Peyer's patch (tissue), 4 donors: ENCODE measurements at places on chromosomes 3 and 15.

- no peak for DNase-seq
Measured at GRCh38 chr3:159982442-159982974, 6.1 kb upstream of the IL12A start.

DNA sequence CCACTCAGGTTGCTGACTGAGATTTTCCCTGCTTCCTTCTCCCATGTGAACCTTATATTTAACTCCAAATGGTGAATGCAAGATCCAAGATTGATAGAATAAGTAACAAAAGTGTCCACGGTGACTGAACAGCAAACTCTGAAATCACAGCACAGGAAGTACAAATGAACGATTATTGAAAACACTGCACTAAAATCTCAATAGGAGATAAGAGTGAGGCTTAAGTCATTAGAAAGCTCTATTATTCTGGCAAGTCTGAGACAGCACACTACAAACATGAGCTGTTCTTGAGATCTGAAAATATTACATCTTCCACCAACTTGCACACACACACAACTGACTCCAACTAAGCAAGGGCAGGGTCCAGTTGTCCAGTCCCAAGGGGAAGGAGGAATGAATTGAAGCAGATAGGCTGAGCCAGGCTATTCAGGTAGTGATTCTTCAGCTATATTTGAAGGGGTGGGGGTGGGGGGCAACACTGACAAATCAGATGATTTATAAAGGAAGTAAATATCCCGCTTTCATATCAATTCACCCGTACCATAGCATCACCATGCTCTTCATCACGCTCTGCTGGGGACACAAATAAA lies 2.9 kb downstream of the ZNF385D start:
- DNase-seq = no peak

- DNase-seq = no peak
Measured at GRCh38 chr3:52879090-52879489, 18.3 kb downstream of the STIMATE start.

DNA sequence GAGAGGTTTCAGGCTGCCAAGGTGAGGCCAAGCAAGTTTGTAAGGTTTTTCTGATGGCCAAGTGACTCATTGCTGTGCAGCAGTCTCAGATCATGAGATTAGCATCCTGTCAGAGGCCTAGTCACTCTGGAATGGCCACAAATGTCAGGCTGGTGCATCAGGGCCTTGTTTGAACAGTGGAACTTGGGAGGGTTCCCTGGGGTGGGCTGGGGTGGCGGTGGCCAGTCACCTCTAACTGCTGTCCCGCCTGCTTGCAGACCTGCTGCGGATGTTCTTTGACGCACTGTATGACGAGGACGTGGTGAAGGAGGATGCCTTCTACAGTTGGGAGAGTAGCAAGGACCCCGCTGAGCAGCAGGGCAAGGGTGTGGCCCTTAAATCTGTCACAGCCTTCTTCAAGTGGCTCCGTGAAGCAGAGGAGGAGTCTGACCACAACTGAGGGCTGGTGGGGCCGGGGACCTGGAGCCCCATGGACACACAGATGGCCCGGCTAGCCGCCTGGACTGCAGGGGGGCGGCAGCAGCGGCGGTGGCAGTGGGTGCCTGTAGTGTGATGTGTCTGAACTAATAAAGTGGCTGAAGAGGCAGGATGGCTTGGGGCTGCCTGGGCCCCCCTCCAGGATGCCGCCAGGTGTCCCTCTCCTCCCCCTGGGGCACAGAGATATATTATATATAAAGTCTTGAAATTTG lies 2.8 kb upstream of the FAM131A start:
- no peak for DNase-seq

DNA sequence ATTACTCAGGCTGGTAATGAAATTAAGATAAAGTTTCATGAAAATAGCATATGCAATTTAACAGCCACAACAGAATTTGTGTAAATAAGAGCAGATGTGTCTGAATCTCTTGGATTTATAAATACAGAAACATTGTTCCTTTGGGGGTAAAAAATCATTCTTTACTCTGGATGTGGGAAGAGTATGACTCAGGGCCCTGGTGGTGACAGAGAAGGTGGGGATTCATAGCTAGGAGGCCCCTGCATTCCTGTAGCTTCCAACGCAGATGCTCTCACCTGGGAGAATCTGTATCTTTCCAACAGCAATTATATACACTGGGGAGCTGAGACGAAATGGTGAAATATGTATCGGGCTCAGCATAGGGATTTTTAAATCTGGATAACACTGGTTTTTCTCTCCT lies 167.6 kb upstream of the CADPS start:
- no peak for DNase-seq

DNA sequence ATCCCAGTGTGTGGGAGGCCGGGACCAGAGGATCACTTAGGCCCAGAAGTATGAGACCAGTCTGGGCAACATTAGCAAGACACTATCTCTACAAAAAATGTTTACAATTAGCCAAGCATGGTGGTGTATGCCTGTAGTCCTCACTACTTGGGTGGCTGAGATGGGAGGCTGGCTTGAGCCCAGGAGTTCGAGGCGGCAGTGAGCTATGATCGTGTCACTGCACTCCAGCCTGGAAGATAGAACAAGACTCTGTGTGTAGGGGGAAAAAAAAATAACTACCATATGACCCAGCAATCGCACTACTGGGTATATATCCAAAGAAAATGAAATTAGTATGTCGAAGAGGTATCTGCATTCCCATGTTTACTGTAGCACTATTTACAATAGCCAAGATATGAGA lies 22.6 kb downstream of the RYK start:
- DNase-seq = no peak

- DNase-seq = no peak
Measured at GRCh38 chr3:46982546-46982945, 3.1 kb downstream of the NBEAL2 start.

GRCh38 chr3:150588027-150588830 lies 14.9 kb upstream of the SELENOT start:
- DNase-seq = no peak

DNA sequence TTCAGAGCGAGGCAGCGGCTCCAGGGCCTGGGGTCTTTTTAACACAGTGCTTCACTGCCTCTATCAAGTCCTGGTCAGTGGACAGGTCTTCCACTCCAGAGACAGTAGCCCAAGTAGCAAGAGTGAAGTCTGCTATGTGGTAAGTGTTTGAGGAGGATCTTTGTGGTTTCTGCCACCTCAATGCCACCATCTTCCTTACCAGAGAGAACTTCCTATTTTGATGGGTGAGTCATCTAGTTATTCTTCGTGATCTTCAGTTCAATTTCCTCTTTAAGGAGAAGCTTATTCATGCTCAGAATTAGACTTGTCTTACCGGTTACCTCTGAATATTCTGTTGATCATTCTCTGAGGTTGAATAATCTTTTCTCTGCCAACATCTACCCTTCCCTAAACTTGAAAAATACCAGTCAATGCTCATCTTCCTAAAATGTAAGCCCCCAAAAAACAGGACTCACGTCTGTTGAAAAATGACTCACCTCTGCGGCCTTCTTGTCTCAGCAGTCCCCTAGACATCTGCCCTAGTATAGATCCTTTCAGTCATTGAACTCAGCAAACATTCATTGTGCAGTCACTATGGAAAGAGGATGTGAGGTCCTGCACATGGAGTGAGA lies 32.2 kb upstream of the BCL6 start:
- DNase-seq = no peak

DNA sequence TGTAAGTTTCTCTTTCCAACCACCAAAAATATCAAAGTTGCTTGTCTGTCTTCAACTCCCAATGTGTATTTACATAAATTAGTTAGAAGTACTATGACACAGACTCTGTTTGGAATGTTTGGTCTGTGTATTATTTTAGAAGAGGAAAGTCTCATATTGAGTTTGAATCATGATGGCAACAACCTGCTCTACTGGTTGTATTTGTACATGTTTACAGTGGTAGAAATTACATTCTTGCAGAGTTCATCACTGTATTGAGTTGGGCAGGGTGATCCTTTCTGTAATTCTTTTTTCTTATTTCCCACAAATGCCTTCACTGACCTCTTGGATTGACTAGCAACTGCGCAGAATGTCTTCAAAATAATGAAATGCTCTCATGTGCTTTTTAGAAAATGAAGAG lies 149.6 kb downstream of the CHL1 start:
- DNase-seq = no peak

GRCh38 chr3:31077021-31077601 lies 182.7 kb upstream of the GADL1 start:
- DNase-seq = no peak

DNA sequence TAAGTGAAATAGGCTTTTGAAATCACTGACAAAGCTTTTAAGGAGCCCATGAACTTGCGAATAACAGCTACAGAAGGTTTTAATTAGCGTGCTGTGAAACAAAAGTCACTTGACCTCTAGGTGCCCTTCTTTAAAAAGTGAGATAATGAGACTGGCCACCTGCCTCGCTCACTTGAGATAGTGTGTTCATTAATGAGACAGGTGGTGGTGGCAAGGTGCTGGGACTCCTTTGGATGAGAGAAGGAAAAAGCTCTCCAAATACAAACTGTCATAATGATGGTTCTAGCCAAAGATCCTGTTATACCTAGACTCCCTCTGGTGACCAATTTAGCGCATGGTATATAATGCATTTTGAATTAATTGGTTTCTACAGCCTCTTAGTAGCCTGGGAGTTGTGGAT lies 22.7 kb upstream of the IREB2 start:
- DNase-seq = no peak

DNA sequence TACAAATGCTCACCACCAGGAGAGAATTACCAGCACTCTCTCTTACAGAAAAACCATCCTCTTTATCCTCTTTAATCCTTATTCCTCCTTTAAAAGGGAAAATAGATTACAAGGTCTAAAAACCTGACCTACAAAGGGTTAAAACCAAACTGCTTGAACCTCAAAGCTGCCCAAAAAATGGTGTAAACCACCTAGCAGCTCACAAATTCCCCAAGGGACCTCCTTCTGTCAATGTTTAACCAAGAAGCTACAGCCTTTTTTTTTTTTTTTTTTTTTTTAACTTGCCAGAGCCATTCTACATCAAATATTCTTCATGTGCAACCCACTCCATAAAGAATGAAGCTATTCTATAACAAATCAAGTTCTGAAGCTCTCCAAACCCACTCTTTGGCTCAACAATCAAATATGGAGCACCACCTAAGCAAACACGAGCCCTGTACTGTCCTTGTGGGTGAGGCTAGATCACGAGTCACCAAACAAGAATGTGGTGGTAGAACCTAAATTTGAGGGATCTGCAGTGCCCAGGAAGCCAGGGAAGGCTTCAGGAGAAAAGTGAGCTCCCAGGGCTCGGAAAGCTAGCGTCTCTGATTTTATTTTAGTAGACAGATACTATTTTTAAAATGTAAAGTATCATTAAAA lies 20.1 kb downstream of the OSBPL10 start:
- DNase-seq = no peak

DNA sequence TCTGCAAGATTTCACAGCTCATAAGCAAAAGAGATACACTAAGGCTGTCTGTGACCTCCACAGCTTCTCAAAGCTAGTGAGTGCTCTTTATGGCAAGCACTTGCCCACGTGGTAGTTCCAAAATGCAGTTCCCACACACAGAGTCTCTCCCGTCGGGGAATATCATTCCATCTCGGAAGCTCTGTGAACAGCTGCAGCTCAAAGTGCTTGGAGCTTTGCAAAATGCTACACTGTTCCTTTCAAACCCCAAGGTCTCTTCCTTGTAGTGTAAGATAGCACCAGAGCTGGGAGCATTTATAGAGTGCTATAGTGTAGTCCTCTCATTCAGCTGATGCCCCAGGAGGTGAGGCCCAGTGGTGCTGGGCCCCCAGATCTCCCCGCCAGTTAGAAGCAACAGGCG lies 36.1 kb downstream of the ST6GAL1 start:
- DNase-seq = no peak

- no peak for DNase-seq
Measured at GRCh38 chr3:133096900-133097613, 58.9 kb downstream of the TMEM108 start.

DNA sequence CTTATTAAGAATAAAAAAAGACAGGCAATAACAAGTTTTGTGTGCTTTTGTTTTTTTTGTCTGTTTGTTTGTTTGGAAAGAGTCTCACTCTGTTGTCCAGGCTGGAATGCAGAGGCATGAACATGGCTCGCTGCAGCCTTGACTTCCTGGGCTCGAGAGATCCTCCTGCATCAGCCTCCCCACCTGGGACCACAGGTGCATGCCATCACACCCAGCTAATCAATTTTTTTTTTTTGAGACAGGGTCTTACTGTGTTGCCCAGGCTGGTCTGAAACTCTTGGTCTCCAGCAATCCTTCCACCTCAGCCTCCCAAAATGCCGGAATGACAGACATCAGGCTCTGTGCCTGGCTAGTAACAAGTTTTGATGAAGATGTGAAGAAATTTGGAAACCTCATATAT lies 73.1 kb upstream of the GCNT3 start:
- no peak for DNase-seq

DNA sequence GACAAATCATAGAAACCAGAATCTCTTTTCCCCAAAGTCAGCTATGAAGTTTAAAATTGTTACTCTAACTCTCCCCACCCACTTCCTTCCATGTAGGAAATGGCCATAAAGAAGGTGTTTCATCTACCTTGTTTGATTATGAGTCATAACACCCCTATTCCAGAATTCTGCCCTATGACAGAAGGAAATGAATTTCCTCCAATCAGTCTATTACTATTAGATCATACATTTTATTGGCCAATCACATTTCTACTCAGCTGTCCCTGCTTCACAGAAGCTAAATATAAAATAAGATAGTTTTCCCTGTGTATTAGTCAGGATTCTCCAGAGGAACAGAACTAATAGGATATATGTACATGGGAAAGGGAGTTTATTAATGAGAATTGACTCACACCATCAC lies 102.1 kb downstream of the TGFBR2 start:
- no peak for DNase-seq

DNA sequence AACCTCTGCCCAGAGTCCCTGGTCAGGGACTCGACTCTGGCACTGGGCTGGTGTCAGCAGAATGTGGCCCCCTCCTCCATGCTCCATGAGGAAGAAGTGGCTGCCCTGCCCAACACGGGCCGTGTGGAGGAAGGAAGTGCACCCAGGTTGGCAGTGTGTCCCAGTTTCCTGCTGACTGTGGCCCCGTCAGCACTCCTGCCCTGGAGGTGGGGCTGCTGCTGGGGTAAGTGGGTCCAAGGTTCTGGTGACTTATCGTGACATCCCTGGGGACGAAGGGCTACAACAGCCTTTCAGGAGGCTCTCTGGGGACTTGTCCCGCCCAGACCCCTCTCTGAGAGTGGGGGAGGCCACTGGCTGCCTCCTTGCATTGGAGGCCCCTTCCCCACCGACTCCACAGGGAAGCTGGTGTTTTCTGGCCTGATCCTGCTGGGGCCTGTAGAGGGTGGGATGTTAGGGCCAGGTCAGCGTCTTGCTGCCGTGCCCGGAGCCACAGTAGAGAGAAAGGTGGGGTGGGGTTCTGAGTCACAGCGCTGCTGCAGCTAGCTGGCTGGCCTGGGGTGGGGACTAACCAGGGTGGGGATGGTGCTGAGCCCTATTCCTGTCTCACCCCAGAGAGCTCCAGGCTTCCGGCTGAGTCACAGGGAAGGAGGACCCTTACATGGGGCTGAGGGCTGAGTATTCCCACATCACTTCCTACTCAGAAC lies 10.5 kb downstream of the SEMA4B start:
- peak; percentile 52 for DNase-seq
